NCI-H510A (cell line): ENCODE measurements at places on chromosomes 13 and 19.

- DNase-seq: no peak
These were observed 897 bp downstream of the ETHE1 start for GRCh38 chr19:43525836-43526771.

GRCh38 chr13:90483906-90484305 lies 863.6 kb upstream of the MIR17HG start:
- no peak for DNase-seq

DNA sequence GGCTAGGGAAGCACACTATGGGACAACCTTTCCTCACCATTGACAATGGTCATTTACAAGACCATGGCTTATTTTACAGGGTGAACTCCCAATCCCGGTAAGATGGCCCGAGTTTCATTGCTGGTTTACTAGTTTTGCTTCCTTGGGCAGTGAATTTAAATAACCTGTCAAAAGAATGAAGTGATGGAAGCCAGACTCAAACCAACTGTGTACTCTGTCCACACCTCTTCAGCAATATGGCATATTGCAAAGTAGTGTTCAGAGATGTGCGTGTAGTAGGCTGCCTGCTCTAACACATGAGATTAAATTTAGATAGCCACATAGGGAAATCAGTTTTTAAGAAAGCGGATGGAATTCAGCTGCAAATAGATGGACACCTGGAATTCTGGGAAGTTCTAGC lies 58.4 kb upstream of the USPL1 start:
- DNase-seq: no peak

DNA sequence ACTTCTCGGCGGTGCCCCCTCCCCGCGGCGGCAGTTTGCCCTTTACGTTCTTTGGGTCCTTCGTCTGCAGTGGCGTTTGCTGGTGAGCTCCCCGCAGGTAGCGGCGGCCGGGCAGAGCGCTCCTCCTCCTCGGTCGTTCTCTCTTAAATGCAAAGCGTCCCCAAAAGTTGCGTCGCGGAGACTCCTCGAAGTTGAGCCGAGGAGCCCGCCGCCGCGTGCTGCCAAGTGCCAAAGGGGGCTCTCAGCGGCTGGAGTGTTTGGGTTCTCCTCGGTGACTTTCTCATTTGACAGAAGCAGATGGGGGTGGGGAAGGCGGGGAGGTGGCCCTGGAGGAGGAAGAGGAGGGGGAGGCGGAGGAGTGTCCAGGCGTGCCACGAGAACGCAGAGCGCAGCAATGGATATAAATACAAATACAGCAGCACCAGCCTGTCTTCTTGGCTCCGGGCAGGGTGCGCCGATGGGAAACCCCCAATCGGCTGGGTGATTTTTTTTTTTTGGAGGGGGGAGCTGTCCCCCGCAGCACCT lies at the start of gene SOX21:
Gene SOX21, minus strand, starts transcription at position 259 of the 525 bp plus-strand sequence. CDS start 496 bp downstream, outside the sequence.
- no peak for DNase-seq

DNA sequence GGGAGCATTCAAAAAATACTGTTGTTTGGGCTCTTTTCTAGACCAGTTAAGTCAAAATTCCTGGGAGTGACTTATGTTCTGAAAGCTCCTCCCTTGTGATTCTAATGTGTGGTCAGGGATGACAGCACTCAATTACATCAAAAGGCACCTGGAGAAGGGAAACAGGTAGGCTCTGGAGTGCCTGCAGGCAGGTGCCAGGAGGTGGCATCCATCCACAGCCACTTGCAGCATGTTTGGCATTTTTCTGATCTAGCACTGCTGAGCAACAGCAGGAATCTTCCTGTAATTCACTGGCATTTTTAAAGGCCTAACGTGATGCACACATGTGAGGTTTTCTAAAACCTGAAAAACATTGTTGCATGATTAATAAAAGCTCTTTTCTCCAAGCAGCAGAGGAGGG lies 94.6 kb downstream of the CCNA1 start:
- peak; percentile 27 for DNase-seq

DNA sequence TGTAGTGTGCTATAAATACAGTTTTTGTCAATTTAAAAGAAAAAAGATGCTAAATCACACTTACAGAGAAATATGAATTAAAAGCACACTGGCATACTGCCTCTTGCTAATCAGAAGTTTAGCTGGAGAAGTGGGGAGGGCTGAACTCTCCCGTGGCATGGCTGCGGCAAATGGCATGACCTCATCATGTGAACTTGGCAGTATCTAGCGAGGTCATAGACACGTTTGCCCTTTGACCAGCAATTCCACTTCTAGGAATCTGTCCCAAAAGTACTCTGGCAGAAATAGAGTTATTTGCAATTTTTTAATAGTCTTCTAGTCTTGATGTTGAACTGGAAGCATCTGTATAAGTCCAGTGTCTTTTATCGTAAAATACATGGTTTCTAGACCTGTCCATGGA lies 42.0 kb upstream of the MCF2L start:
- DNase-seq: no peak

GRCh38 chr13:62387647-62388046 lies 972.0 kb upstream of the PCDH20 start:
- no peak for DNase-seq

- no peak for DNase-seq
These were observed 73.3 kb upstream of the LRCH1 start for GRCh38 chr13:46479691-46480090.

- DNase-seq: no peak
These were observed 44.7 kb upstream of the RANBP3 start for GRCh38 chr19:6022570-6023064.

GRCh38 chr19:42553292-42554045 lies 25.2 kb upstream of the CEACAM1 start:
- no peak for DNase-seq

DNA sequence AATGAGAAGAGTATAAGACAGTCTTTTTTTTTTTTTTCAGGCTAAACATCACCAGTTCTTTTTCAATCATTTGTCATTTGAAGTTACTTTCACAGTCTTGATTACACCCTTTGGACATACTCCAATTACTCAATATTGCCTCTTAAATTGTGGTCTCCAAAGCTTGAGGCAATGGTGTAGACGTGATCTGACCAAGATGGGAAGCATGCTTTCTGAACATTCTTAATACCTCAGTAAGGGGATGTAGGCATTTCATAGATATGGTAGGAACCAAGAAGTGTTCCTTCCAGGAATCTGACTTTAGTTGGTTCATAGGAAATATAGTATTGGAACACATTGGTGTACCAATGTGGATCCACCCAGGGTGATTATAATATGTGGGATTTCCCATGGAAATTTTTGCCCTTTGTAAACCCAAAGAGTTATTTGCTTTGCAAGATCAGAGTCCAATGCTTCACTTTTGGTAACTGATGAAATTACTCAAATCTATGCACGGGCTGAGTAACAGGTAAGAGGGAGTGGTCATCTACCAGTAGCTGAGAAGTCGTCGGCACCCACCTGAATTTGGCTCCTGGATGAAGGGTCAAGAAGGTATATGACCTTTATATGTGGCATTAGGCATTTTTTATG lies 62.2 kb downstream of the ERCC5 start:
- no peak for DNase-seq

GRCh38 chr13:47549219-47549752 lies 451.8 kb downstream of the SUCLA2 start:
- DNase-seq: no peak

GRCh38 chr19:18063463-18063862 lies 23.3 kb downstream of the IL12RB1 start:
- DNase-seq: no peak
